Cortex of kidney (tissue), 1 donor: ENCODE measurements at places on chromosomes 7 and 10.

GRCh38 chr10:26621889-26622711, 75.4 kb upstream of the PDSS1 start:
- no peak for DNase-seq

- no peak for DNase-seq
Observed at GRCh38 chr10:3622845-3623621, 162.0 kb downstream of the KLF6 start.

- DNase-seq, result no peak
Observed at GRCh38 chr7:138205614-138206150, 129.4 kb downstream of the AKR1D1 start.

DNA sequence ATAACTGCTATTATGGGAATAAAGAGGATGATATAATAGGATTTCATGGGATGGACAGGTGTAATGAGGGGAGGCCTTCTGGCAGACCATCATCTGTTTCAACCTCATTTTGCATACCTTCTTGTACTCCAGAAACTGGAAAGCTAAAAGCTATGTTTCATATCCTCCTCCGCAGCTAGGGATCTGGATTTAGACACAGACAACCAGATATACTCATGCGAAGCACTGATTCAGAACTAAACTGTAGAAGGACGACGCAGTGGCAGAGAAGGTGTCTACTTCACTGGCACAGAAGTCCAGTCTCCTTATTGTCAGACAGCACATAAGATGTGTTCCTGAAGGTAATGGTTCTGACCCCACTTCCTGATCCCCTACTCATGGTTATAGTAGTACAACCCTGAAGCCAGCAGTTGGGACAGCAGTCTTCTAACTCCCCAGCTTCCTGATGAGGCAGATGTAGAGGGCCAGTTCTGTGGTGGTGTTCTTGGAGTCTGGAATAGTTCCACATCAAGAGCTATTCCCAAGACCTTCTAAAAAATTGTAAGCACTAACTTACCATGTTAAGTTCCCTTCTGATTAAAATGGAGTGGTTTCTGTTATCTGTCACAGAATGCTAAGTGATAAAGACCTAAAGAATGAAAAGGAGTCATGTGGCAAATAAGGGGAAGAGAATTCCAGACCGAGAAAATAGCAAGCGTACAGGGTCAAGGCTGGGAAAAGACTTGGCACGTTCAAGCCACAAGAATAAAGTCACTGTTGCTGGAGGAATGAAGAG, 550.3 kb downstream of the GRM8 start:
- no peak for DNase-seq

DNA sequence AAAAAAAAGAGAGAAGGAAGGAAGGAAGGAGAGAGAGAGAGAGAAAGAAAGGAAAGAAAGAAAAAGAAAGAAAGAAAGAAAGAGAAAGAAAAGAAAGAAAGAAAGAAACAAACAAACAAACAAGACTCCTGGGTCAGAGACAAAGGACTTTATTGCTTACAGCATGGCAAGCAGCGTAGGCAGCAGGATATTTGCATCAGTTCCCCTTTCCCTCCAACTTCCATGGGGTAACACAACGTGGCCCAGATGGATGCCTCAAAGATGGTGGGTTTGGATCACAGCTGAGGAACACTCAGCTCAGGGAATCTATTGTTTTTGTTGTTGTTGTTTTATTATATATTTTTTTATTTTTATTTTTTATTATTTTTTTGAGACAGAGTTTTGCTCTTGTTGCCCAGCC, 128.5 kb upstream of the VKORC1L1 start:
- no peak for DNase-seq

GRCh38 chr7:111660478-111660877, 98.2 kb upstream of the IMMP2L start:
- no peak for DNase-seq

GRCh38 chr7:116940689-116941370, 12.5 kb upstream of the ST7 start:
- DNase-seq, result no peak

GRCh38 chr10:60096761-60097513, 190.6 kb upstream of the CCDC6 start:
- DNase-seq, result no peak

DNA sequence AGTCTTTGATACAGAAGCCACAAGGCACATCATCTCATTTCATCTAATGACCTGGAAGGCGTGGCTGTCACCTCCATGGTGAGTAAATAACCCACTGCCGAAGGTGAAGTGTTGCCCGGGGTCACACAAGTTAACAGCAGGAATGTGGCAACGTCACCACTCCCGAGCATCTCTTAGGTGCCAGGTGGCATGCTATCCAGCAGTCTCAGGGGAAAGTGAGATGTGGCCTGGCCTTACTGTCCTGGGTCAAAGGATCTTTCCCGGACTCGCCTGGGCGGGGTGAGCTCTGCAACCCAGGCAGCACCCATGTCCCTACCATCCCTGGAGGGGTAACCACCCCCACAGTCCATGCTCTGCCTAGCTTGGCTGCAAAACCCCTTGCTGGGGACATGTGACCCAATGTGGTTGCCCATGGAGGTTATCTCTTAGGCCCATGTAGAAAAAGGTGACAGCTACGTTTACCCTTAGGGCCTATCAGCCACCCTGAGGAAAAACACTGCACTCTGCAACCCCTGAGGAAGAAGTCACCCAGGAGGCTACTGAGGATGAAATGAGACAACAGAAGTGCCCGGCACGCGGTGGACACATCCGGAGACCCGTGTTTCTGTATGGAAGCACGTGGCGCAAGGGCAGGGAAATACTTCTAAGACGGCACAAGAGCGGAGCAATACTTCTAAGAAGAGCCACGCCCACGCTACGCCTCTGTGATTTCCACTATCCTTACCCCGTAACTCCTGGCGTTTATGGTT, 52.0 kb downstream of the BAIAP2L1 start:
- DNase-seq, result no peak

- DNase-seq, result no peak
Observed at GRCh38 chr7:99399597-99399996, 8.8 kb downstream of the PDAP1 start.
